Posterior cingulate gyrus (tissue), 11 donors: ENCODE measurements at places on chromosomes 5 and 9.
A peak's percentile ranks its signal among the peaks of the same experiment; 100 is the strongest.

- DNase-seq = no peak
Observed at GRCh38 chr9:124384846-124385245, 30.4 kb downstream of the PSMB7 start.

DNA sequence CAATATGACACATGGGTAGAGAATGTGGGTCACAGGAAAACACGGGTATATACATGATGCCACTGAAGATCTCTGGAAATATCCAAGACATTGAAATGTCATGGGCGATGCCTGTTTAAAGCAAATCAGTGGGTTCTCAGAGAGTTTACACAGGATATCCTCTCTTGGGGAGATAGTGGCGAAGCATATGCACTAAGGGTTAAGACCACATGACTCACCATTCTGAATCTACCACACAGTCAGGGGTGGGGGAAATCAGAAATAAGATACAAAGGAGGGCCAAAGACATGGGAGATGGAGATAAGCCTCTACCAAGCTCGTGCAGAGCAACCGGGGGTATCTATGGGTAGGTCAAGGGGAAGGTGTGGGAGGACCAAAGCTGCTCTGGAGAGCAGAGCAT, 58.8 kb downstream of the SH3PXD2B start:
- no peak for DNase-seq

- no peak for DNase-seq
Observed at GRCh38 chr5:31237174-31237573, 43.7 kb downstream of the CDH6 start.

DNA sequence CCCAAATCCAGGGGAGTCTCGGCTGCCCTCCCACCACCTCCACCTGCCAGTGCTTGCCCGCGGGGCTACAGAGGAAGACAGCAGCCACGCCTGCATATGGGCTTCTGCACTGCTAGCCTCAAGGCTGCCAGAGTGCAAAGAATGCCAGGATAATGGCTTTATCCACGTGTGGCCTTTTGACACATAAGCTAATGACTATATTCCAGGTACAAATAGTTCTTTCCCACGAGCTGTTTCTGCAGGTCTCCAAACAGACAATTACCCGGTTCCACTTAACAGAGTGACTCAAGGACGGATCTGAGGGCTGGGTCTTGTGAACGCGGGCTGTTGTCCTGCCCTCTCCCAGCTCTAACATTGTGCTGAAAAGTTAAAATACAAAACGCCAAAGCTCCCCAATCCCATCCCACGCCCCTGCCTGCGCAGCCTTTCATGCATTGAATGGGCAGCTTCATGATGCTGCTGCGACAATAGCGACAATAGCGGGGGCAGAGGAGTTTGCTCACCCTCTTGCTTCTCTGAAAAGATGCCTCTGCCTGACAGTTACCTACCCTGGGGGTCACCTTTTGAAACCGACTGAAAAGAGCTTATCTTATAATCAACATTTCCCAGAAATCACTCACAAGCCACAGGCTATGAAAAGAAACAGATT, 39.1 kb upstream of the MSH3 start:
- DNase-seq = peak; percentile 25

DNA sequence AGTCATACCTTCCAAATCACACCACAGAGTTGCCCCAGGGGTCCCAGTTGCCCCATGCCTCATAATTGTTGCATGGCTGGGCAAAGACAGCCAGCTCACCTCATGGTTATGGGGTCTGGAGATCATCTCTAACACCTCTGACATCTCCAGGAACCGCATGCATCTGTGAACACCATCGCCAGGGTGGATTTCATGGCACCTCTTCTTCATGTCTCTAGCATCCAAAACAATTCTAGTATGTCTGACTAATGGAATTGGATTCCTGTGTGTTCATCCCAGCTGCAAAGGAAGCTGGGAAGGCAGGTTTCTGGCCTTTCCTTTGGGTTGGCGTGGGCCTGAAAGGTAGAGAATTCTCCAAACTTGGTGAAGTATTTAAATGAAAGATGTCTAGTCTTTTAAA, 122.3 kb upstream of the ABCA1 start:
- no peak for DNase-seq

DNA sequence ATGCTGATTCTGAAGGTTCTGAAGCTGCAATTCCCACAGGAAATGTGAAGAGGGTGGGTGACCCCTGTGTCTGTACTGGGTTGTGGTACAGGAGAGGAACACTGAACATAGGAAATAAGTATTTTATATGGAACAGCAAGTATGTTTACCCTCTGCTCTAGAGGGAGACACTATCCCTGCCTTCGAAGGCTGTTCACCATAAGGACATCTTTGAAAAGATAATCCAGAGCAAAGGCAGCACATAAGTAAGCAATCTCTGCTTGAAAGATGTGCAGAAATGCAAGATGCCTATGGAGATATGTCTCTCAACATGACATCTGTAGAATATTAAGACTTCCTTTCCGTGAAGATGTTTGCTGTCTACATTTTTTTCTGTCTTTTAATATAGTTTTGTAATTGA, 184.4 kb upstream of the EFNA5 start:
- no peak for DNase-seq

DNA sequence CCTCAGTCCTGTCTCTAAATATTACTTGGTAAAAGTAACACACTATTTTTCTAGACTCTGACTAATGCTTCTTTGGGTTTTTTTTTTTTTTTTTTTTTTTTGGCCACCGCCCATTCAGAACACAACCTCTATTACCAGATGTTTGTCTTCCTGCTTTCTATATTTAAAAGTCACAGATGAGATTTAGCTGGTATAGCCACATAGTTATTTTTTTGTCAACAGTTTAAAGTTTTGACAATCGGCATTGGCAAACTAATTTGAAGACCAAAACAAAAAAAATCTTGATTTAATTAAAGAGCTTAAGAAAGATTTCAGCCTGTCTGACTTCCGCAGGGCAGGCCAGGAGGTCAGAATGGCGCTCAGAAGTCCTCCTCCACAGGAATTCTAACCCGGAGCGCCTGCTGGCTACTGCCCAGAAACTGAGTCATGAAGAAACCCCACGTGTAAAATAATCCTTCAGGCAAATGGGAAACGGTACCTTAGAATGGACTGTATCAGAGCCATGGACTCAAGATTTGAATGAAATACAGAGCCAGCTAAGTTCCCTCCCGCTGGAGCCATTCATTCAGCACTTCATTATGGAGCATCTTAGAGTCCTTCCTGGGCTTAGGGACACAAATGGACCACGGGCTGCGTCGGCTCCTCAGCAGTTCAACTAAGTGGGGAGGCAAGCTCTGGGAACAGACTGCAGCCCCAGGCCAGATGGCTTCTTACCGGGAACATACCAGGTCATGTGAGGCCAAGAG, 55.6 kb downstream of the PTPDC1 start:
- DNase-seq = no peak

DNA sequence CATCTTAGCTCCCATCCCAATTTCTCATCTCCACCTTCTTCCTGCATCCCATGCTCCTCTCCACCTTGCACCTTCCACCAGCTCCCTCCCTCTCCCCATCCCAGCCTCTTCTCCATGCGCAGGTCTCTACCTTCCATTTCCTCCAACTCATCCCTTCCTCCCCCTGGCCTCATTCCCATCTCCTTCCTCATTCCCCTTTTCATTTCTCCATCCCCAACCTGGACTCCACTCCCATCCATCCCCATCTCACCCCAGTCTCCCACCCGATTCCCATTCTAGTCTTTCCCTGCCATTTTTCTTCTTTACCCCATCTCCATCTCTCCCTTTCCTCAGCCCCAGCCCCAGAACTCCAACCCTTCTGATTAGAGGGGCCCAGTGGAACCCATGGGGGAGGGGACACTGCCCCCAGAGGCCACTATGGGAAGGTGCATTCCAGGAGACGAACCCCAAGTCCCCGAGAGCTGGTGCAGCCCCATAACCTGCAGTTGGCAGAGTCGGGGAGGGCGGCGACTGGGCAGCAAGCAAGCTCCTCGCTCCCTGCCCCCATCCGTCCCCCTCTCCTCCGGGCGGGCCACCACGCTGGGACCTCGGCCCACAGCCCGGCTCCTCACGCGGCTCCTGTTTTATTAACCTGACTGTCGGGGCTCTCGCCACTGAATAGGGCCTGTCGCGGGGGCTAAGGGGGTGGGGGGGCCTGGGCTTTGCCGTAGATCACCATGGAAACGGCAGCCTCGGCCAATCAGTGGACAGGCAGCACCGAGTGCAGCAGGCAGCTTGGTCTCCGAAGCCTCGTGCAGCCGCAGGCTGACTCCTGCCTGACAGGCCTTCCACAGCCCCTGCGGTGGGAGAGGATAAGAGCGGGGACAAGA, 66.7 kb downstream of the PCDH1 start:
- DNase-seq = peak; percentile 73

GRCh38 chr5:120528609-120529008, 64.5 kb downstream of the PRR16 start:
- no peak for DNase-seq

GRCh38 chr5:29924107-29924506, 1269.4 kb upstream of the CDH6 start:
- no peak for DNase-seq

- no peak for DNase-seq
Observed at GRCh38 chr9:12797037-12797436, 22.2 kb downstream of the LURAP1L start.

- no peak for DNase-seq
Observed at GRCh38 chr9:89862316-89862715, 257.5 kb downstream of the GADD45G start.

GRCh38 chr5:180575571-180575970, 15.7 kb downstream of the SCGB3A1 start:
- no peak for DNase-seq
